ENCODE measurements at places on chromosomes 6 and 20.

DNA sequence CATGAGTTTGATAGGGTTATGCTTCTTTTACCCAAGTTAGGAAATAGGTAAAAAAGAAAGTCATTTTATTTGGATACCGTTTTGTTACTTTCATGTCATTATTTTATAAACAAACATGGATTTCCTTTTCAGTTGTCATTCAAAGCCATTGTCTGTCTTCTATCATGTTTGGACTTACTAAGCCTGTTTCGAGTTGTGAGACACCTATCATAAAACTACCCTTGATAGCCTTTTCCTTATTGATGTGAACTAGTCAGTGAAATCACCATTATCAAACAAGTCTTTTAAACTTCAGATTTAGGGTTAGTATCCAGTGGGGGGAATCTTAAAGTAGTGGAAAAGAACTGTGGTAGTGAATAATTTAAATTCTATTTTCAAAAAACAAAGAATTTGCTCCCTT is 85.0 kb upstream of the KIF25 start:
- no peak for DNase-seq

- DNase-seq = no peak
Measured at GRCh38 chr6:21265730-21266044, 327.9 kb upstream of the SOX4 start.

DNA sequence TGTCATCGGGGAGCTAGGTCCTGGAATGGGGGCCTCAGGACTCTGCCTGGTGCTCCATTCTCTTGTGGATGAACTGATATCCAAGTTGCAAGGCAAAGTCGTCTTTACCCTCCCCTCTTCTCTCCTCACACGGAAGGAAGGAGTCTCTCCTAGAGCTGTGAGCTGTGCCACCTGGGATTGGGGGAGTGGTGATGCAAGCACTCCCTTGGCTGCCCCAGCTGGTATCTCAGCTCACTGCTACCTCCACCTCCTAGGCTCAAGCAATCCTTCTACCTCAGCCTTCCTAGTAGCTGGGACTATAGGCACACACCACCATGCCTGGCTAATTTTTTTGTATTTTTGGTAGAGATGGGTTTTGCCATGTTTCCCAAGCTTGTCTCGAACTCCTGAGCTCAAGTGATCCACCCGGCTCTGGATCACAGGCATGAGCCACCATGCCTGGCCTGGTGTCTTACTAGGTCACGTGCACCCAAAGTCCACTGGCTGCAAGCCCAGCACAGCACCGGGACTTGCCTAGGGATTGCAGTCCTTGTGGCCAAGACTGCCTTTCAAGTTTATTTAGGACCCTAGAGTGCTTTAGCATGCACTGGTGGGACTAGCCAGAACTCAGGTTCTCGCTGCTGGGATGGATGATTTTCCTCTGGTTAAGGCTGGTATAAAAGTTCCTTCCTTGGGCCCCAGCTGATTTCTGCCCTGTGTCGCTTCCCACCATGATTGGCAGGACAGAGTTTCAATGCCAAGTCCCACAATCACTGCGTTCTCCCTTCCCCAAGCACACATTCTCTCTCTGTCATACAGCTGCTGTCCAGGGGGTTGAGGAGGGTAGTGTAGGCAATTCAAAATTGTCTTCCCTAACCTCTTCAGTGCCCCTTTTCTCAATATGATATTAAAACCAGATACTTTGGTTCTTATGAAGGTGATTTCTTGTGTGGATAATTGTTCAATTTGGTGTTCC is 33.5 kb downstream of the SMAP1 start:
- DNase-seq = no peak

DNA sequence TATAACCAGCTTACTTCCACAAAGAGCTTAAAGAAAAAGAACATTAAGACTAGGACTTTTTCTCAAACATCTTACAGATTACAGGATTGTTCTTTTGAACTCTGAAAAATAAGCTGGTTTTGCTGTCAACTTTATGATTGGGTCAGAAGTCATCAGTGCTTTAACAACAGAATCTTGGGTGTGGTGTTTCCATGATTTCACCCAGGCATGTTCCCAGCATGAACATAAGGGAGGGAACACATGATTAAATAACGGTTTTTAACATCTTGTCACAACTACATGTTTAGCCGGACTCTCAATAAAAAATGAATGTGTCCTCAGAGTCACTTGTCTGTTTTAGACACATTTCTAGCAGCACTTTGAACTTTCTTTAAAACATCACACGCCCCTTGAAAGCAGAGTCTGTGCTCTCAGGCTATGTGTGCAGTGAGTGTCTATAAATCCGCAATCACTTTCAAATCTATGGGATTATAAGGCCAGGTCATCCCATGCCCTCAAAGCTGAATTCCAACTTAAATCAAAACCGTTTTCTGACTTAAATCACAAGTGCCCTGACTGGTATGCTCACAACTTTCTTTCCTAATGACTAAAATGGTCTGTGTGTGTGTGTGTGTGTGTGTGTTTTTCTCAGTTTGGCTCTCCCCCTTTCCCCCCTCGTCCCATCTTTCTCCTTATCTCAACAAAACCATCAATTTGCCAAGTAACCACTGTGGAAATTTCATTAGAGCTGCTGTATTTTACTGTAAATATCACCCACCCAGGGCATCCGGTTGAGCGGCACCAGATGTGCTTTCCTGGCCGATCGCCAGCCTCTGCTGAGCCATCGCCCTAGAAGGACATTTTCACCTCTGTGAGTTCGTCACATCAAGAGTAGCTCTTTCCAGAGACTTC is 216.8 kb upstream of the DTNBP1 start:
- DNase-seq = no peak

GRCh38 chr6:113731541-113731940 is 125.6 kb upstream of the MARCKS start:
- no peak for DNase-seq

DNA sequence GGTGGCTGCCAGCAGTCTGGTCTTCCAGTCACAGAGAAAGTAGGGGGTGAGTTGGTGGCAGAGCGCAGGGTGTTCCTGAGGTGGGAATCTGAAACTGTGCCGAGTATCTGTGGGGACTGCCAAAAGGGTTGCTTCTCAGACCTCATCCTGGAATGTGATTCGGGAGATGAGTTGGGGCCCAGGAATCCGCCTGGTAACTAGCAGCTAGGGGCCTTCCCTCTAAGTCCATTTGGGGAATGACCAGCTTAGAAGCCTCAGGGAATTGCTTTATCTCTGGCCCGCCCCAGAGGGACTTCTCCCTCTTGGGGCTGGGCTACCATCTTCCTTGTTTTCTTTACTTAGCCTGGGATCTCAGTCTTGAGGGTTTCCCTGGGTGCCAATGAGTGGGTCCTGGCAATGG is 49.6 kb downstream of the MOCS1 start:
- DNase-seq = no peak

DNA sequence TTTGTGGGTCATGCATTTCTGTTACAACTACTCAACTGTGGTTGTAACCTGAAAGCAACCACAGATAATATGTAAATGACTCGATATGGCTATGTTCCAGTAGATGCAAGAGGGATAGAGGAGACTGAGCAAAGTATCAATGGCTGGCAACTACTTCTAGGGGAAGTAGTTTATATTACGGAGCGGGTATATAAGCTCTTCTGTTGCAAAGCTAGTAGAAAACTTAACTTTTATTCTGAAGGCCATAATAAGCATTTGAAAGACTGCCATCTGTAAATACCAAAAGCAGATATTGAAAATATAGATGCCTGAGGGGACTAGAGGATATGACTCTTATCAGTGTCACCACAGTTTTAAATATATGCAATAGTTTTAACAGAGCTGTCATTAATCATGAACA is 655.3 kb downstream of the PHF3 start:
- no peak for DNase-seq

GRCh38 chr6:8064638-8065518 is 689 bp upstream of the BLOC1S5 start:
- no peak for DNase-seq

- no peak for DNase-seq
Measured at GRCh38 chr20:23103284-23104018, 17.3 kb upstream of the CD93 start.

- DNase-seq = peak; percentile 85
Measured at GRCh38 chr6:37673436-37673835, 24.2 kb downstream of the MDGA1 start.

GRCh38 chr6:158706369-158706982 is 56.6 kb downstream of the SYTL3 start:
- DNase-seq = peak; percentile 31

- no peak for DNase-seq
Measured at GRCh38 chr6:108746836-108747575, 101.2 kb upstream of the ARMC2 start.

GRCh38 chr20:36399147-36399968 is 93.2 kb downstream of the DLGAP4 start:
- DNase-seq = no peak

DNA sequence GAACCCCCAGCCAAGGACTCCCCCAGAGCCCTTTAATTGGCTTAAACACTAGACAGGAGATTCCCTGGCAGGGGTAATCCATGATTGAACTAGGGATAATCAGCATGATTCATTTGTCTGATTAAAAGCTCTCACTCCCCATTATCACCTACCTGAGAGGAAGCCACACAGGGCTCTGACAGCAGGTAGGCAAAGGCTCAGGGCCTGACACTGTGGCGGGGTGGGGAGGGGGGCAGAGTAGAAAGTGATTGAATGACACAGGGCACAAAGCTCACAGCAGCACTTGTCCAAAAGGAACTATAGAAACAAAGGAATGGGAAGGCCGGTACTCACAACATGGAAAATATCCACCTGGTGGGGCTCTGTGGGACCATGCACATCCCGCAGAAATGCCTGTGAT is 231.6 kb downstream of the MAFB start:
- DNase-seq = no peak

DNA sequence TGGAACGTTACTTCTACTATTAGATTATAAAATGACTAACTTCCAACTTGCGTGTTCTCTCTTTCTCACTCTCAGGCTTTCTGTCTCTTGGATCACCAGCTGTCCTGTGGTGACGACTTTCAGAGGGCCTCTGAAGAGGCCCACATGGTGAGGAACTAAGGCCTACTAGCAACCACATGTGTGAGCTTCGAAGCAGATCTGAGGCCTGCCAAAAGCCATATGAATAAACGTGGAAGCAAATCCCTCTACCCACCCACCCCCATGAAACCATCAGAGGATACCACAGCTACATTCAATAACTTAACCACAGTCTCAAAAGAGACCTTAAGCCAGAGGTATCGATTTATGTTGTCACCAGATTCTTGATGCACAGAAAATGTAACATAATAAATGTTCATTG is 13.5 kb upstream of the BMP5 start:
- no peak for DNase-seq

- no peak for DNase-seq
Measured at GRCh38 chr20:50092436-50092835, 20.5 kb downstream of the UBE2V1 start.

DNA sequence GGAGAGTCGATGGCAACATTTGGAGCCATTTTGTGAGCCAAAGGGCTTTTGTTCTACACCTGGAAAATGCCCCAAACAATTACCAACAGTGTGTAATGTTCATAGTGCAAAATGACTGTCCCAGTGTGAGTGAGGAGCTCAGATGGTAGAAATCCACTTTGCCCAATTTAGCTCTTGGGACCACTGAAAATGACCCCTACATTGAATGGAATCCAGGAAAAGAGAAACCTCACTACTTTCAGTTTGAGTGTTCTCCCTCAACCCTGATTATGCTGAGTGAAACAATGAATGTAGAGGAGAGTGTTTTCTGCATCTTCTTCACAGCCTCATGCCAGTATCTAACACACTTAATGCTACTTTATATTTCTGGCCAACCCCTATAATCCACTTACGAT is 84.9 kb upstream of the NRN1 start:
- DNase-seq = no peak

DNA sequence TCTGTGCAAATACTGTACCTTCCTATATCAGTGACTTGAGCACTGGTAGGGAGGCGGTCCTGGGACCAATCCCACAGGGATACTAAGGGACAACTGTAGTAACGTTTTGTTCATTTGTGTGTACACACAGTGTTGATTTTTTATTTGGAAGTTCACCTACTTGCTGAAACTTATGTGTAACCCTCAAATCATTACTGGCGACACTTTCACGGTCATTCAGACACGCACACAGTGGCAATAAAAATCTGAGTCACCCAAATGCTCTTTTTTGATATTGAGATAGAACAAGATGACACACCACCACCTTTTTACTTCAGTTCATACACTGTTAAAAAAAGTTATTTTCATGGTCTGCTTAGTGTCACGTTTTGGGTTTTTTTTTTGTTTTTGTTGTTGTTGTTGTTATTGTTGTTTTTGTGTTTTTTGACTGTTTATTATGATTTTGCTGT is 79.8 kb downstream of the QKI start:
- no peak for DNase-seq

DNA sequence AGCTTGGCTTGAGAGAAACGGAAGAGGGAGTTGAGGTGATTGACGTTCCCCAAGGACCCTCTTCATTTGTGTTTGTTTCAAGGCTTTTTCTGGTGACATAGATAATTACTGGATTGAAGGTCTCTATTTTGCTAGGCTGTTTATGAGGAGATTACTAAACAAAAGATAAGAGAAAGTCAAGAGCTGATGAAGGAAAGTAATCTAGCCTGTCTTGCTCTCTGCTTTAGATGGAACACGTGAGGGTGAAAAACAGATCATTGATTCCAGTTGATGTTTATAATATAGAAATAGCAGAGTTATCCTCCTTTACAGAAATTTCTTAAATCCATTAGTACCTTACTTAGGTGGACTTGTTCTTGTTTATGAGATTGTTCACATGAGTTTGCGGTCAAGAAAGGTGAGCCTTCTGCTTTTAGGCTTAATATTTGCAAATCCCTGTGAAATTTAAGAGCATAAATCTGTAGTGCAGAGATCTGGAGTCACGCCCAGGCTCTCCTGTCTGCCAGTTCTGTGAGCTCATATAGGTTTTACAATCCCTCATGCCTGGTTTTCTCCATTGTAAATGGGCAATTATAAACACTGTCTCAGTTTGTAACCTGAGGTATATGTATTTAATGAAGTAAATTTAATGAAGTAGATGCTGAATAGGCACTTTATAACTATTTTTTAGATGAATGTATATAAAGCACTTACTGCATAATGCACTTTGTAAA is 272.8 kb downstream of the NKAIN2 start:
- DNase-seq = peak; percentile 61

DNA sequence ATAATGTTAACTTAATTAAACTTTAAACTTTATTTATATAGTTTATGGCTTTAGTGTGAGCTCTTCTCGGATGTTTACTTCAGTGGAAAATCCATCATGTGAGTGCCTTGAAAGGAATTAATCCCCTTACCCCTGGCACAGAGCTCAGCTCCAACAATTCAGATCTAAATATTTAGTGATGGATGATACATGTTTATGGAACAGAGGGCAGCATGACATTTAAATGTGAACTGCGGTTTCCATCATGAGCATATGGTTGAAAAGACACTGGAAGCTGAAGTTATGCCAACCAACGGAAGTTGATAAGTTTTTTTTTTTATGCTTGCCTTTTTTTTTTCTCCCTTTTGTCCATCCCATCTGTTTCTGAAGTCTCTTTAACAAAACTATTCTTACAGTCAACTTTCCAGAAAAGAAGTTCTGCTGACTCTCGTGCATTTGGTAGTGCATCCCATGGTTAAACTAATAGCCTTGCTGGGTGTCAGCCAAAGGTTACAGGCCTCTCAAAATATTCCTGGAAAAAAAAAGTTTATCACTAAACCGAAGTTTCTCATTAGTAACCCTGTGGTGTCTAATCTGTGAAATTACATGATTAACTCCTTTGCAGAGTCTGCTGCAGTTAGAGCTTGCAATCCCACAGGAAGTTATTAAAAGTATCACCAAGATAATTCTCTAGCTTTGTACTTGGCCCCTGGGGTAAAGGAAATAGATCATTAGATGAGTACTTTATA is 243.9 kb upstream of the TCF21 start:
- DNase-seq = peak; percentile 80

GRCh38 chr6:9708600-9708999 is 706.3 kb downstream of the TFAP2A start:
- no peak for DNase-seq
